Natural killer cell (primary cell): ENCODE measurements at places on chromosomes 11 and 22. TPM values are rescaled to one million over a fixed set of nuclear protein-coding genes. Genes with fewer than 3 reads are reported as not detected.

DNA sequence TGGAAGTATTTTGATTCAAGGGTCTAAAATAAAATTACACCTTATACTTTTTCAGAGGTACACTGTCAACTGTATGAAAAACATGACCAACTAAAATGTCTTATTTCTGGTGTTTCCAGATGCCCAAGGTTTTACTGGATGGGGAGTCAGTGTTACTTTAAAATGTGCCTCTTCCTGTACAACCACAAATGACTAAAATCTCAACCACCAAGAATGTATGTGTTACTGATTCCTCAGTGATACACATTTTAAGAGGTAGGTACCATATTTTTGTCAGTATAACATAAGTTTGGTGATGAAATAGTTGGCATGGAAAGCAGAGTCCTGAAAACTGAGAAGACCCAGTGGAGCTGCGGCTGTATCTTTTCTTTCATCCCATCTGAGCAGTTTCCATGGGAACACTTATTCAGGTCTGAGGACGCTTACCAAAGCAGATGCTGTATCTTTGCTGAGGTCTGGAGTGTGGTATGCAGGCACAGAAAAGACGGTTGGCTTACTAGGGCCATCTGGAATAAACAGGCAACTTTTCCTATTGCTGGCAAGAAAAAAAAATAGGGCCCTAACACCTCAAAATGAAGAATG lies 21.2 kb upstream of the TP53AIP1 start:
- peaks cover 10% of the 10 kb centered on the region for H3K4me1 ChIP-seq
- H3K4me3 ChIP-seq, result no peak overlapping the region
- no peaks in the 10 kb centered on the region for H3K27me3 ChIP-seq
- no peak for DNase-seq
- no peaks in the 10 kb centered on the region for H3K36me3 ChIP-seq

Gene TMPRSS4
- total RNA-seq, result not detected

Gene E2F8
- total RNA-seq, result 0.42 TPM

Gene IL10RA
- total RNA-seq, result 268 TPM

GRCh38 chr11:115893461-115894099 lies 389.4 kb upstream of the CADM1 start:
- DNase-seq, result no peak
- H3K27me3 ChIP-seq, result no peaks in the 10 kb centered on the region
- H3K27ac ChIP-seq, result no peak overlapping the region
- H3K36me3 ChIP-seq, result no peaks in the 10 kb centered on the region

- H3K4me1 ChIP-seq, result peaks cover 35% of the 10 kb centered on the region
- no peak overlapping the region for H3K4me3 ChIP-seq
- no peak overlapping the region for H3K27ac ChIP-seq
- DNase-seq, result no peak
Measured at GRCh38 chr11:2890466-2891294, 5.1 kb upstream of the CDKN1C start.

Gene OR5P2
- not detected for total RNA-seq

GRCh38 chr11:107999759-108000455 lies 8.8 kb upstream of the CUL5 start:
- H3K27ac ChIP-seq, result no peak overlapping the region
- H3K4me1 ChIP-seq, result no peaks in the 10 kb centered on the region
- no peaks in the 10 kb centered on the region for H3K36me3 ChIP-seq
- no peaks in the 10 kb centered on the region for H3K27me3 ChIP-seq
- no peak overlapping the region for H3K4me3 ChIP-seq
- no peak for DNase-seq

Gene XRCC6
- 134 TPM for total RNA-seq

Gene LRRC74B
- total RNA-seq, result not detected

Gene NEFH
- total RNA-seq, result 0.09 TPM

- H3K27me3 ChIP-seq, result no peaks in the 10 kb centered on the region
- no peaks in the 10 kb centered on the region for H3K4me1 ChIP-seq
- no peaks in the 10 kb centered on the region for H3K36me3 ChIP-seq
Measured at GRCh38 chr11:36002796-36003195, 58.9 kb downstream of the LDLRAD3 start.

Gene PDGFB
- total RNA-seq, result 0.28 TPM

GRCh38 chr11:23746896-23747295 lies 750.0 kb upstream of the LUZP2 start:
- no peak overlapping the region for H3K4me3 ChIP-seq
- no peaks in the 10 kb centered on the region for H3K4me1 ChIP-seq
- H3K36me3 ChIP-seq, result no peaks in the 10 kb centered on the region

- no peak for DNase-seq
- no peaks in the 10 kb centered on the region for H3K4me1 ChIP-seq
- H3K36me3 ChIP-seq, result no peaks in the 10 kb centered on the region
- no peak overlapping the region for H3K27ac ChIP-seq
- no peak overlapping the region for H3K4me3 ChIP-seq
Measured at GRCh38 chr11:75233754-75234172, 6.8 kb upstream of the TPBGL start.

- no peak for DNase-seq
- no peaks in the 10 kb centered on the region for H3K27me3 ChIP-seq
- H3K27ac ChIP-seq, result no peak overlapping the region
Measured at GRCh38 chr11:96116376-96116775, 192.5 kb upstream of the MTMR2 start.

GRCh38 chr22:35549328-35549727 lies 8.7 kb downstream of the RASD2 start:
- no peak for DNase-seq
- H3K4me3 ChIP-seq, result no peak overlapping the region
- H3K27ac ChIP-seq, result no peak overlapping the region
- no peaks in the 10 kb centered on the region for H3K36me3 ChIP-seq

- H3K4me1 ChIP-seq, result no peaks in the 10 kb centered on the region
- peaks cover 22% of the 10 kb centered on the region for H3K36me3 ChIP-seq
- no peak for DNase-seq
- H3K27me3 ChIP-seq, result no peaks in the 10 kb centered on the region
- H3K27ac ChIP-seq, result no peak overlapping the region
Measured at GRCh38 chr22:20448630-20449029, 11.0 kb upstream of the SCARF2 start.

Gene LUZP2
- not detected for total RNA-seq

GRCh38 chr22:50361222-50361621 lies 18.1 kb downstream of the PPP6R2 start:
- H3K27ac ChIP-seq, result no peak overlapping the region
- H3K4me3 ChIP-seq, result no peak overlapping the region
- H3K27me3 ChIP-seq, result no peaks in the 10 kb centered on the region
- peaks cover 12% of the 10 kb centered on the region for H3K36me3 ChIP-seq
- DNase-seq, result peak; percentile 22

GRCh38 chr11:74409633-74410032 lies 11.4 kb upstream of the PGM2L1 start:
- no peak overlapping the region for H3K4me3 ChIP-seq
- no peaks in the 10 kb centered on the region for H3K27me3 ChIP-seq
- no peaks in the 10 kb centered on the region for H3K36me3 ChIP-seq
- no peak overlapping the region for H3K27ac ChIP-seq

Gene TTLL1
- 6.5 TPM for total RNA-seq

Gene MUC5B
- not detected for total RNA-seq

Gene ST14
- total RNA-seq, result 1.0 TPM

DNA sequence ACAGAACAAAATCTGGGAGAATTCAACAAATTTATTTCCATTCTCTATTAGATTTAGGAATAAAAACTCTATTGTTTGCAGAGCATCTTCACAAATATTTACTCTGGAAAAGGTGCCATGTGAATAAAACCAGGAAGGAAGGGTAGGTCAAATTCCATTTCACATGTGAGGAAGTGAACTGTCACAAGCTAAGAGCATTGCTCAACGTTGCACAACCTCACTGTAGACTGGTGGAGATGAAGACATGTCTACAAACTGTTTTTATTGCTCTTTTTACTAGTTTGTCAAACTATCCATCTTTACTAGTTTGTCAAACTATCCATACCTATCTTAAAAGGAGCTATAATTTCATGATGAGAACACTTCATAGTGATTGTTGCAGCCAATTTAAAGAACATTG lies 236.4 kb downstream of the CNTN5 start:
- no peaks in the 10 kb centered on the region for H3K27me3 ChIP-seq
- no peaks in the 10 kb centered on the region for H3K36me3 ChIP-seq
- H3K4me1 ChIP-seq, result no peaks in the 10 kb centered on the region
- no peak overlapping the region for H3K4me3 ChIP-seq
- no peak for DNase-seq
- no peak overlapping the region for H3K27ac ChIP-seq

DNA sequence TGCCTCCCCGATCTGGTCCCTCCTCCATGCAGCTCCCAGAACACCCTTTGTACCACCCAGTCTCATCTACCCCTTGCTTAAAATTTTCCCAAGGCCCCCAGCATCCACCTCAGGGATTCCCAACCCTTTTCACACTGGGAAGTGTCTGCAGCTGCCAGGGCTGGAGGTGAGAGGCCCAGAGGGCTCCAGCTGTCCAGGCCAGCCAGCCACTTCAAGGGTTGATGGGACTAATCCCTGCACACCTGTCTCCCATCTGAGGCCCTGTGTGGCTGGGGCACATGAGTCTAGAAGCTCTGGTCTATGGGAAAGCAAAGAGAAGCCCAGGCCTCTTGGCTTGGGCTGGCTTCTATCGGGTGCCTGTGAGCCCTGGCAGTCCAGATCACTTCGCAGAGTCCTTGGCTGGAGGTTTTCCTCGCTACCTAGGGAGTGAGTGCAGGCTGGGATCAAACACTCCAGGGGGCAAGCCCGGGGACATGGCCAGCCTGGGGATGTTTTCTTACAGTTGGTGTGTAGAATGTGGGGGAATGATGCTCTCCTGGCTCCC lies 41.1 kb upstream of the TPBGL start:
- DNase-seq, result no peak
- H3K4me1 ChIP-seq, result no peaks in the 10 kb centered on the region
- H3K27me3 ChIP-seq, result no peaks in the 10 kb centered on the region
- no peaks in the 10 kb centered on the region for H3K36me3 ChIP-seq
- no peak overlapping the region for H3K27ac ChIP-seq

GRCh38 chr22:37176464-37177061 lies 11.5 kb downstream of the C1QTNF6 start:
- peaks cover 37% of the 10 kb centered on the region for H3K4me1 ChIP-seq
- no peaks in the 10 kb centered on the region for H3K36me3 ChIP-seq
- H3K27me3 ChIP-seq, result no peaks in the 10 kb centered on the region
- DNase-seq, result peak; percentile 32

GRCh38 chr11:1163911-1164735 lies 6.4 kb downstream of the MUC5AC start:
- H3K27me3 ChIP-seq, result no peaks in the 10 kb centered on the region
- H3K27ac ChIP-seq, result no peak overlapping the region
- no peak for DNase-seq
- H3K36me3 ChIP-seq, result no peaks in the 10 kb centered on the region
- H3K4me3 ChIP-seq, result no peak overlapping the region

DNA sequence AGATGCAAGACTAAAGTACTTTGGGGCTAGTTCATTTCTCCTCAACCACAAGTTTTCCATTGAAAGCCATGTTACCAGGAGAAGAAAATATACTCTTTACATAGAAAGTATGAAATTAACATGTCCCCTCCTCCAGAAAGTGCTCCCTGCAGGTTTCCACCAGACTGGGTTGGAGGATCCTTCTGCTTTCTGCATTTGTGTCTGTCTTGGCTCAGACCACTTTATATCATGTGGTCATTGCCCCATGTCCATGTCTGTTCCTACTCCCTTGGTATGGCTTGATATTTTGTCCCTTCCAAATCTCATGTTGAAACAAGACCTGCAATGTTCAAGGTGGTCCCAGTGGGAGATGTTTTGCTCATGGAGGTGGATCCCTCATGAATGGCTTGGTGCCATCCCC lies 28.4 kb upstream of the ACER3 start:
- no peaks in the 10 kb centered on the region for H3K27me3 ChIP-seq
- DNase-seq, result no peak
- H3K36me3 ChIP-seq, result no peaks in the 10 kb centered on the region
- H3K27ac ChIP-seq, result no peak overlapping the region
- no peak overlapping the region for H3K4me3 ChIP-seq
- H3K4me1 ChIP-seq, result no peaks in the 10 kb centered on the region

DNA sequence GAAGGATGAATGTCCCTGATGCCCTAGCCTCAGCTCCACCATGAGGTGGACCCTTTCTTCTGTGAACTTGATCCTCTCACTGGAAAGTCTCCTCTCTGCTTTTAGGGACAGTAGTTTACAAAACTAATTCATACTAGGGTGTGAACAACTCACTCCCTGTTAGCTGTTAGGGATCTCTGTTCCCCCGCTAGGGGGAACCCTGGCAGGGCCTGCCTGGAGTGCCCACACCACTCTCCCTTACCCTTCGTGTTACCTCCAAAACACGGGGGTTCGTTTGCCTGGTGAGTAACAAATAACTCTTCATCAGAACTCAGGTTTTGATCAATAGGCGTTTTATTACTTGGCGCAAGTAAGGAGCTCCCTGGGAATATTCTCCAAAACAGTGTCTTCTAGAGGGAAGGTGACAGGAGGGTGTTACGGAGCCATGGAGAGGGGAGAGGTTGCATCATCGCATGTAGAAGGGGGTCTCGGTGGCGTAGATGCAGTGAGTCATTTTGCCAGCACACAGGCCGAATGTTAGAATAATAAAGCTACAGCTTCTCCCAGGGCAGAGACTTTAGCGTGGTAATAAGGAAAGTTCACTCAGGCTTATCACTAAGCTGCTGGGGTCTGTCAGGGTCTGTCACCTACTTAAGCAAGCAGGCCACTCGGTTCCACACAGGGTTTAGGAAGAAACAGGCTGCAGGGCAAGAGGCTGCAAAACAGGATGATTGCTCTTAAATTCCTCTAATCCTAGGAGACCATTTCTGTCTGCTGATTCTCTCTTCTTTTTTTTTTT lies 45.8 kb downstream of the C11orf96 start:
- H3K27me3 ChIP-seq, result no peaks in the 10 kb centered on the region
- no peak overlapping the region for H3K4me3 ChIP-seq
- no peaks in the 10 kb centered on the region for H3K36me3 ChIP-seq

DNA sequence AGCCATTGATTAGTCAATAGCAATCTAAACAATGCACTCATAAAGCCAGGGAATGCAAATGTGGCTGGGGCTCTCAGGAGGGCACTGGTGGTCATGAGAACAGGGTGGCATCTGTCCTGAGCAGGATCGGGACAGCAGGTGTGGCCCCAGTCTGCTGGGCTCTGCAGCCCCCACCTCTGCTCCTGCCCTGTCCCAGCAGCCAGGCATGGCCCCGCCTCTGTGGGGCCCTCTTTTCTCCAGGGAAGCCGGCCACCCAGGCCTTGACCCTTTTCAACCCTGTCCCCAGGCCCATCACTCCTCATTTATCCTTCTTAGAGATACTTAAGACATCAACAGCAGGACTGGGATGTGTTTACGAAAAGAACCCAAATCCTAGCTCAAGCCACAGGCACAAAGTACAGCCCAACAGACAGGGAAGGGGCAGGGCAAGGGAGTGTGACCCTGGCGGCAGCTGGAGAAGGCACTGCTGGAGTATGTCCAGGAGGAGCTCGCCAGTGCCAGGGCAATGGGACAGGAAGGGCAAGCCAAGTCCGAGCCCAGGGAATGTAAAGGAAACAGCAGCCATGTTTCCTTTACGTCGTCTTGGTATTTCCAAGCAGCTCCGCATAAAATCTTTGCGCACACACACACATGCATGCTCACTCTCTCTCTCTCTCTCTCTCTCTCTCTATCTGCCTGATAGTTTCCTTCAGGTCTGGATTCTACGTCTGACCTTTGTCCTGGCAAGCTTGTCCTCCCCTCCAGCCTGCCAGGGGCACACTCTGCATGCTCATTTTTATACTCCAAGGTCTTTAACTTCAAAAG lies 59.9 kb downstream of the DGCR2 start:
- H3K27me3 ChIP-seq, result no peaks in the 10 kb centered on the region
- no peak overlapping the region for H3K27ac ChIP-seq
- H3K4me3 ChIP-seq, result no peak overlapping the region
- H3K36me3 ChIP-seq, result peaks cover 83% of the 10 kb centered on the region
